ENCODE measurements at places on chromosomes 13 and 19. TPM values are rescaled to one million over a fixed set of nuclear protein-coding genes. Genes with fewer than 3 reads are reported as not detected.

The ZNF221 gene
- 0.35 TPM for total RNA-seq

The THSD1 gene
- total RNA-seq = 6.2 TPM

The MYO16 gene
- total RNA-seq = 0.03 TPM

The SMAD9 gene
- 0.05 TPM for total RNA-seq

The CALR3 gene
- total RNA-seq = not detected

The CCL25 gene
- total RNA-seq = not detected

The ZNF772 gene
- total RNA-seq = 1.4 TPM

The CNN2 gene
- total RNA-seq = 88.2 TPM

The GJA3 gene
- total RNA-seq = 0.75 TPM

All from A549 treated with GW870086 at 1 μM for 4 hours (cell line).